ENCODE measurements at places on chromosomes 1 and 21.

DNA sequence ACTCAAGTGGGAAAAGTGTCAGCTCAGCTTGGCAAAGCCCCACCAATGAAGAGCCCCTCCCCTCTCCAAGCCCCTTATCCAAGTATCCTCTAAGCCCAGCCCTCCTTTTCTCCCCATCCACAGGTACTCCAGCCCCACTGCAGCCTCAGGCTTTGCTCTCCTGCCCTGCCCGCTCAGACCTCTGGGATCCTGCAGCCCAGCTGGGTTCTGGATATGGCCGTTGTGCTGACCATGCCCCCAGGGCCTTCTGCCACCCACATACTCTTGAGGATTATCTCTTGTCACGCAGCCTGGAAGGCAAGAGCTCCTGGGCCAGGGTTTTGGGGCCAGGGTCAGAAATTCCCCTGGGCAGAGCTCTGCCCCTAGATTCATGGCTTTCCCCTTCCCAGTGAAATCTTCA, 4.7 kb downstream of the SHISA4 start:
- DNase-seq, result no peak

DNA sequence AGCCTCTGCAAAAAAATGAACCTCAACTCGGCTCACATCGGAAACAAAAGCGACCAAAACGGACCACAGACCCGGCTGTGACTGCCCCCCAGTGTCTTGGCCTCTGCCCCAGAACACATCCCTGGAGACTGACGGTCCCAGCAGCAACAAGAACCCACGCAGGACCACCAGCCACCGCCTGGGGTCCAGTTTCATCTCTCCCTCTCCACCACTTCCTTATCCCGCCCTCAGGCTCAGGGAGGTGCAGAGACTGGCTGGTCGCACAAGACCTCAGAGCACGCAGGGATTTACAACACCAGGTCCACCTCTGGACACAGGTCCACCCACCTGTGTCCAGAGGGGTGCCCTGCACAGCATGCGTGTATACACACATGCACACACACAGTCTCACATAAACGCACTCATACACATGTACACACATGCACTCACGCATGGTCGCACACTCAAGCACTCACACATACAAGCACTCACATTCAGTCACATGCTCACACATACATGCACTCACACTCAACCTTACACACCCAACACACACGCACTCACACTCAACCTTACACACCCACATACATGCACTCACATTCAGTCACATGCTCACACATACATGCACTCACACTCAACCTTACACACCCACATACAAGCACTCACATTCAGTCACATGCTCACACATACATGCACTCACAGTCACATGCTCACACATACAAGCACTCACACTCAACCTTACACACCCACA, 18.6 kb upstream of the TMEM52 start:
- no peak for DNase-seq

- no peak for DNase-seq
Observed at GRCh38 chr1:179745743-179746142, 2.7 kb downstream of the FAM163A start.

DNA sequence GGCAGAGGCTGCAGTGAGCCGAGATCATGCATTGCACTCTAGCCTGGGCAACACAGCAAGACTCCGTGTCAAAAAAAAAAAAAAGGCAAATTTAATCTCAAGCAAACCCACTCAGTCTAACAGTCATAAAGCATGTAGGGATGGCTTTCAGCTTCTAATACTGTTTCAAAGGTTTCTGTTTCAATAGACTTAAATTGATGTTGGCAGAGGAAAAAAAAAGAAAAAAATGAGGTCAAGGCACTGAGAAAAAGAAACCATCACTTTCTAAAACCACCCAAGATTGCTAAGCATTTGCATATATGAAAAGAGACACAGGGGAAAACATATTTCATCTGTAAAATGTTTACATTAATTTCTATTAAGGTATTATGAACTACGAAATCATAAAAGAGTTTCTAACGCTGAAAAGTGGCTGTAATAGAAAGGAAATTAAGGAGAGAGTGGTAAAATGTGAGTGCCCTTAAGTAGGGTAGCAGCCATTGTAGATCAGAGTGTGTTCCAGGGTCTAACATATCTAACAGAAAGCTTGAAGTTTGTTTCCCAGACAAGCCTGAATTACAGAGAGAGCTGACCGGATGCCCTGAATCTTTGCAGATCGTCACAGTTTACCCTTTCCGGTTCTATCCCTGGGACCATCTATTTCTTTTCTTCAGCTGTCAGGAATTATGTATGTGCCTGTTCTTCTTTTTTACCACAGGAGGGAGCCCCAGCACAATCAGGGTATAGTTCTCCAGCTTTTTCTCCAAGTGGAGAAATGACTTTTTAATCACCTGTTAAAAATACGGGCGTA, 70.0 kb downstream of the PLD5 start:
- no peak for DNase-seq

GRCh38 chr1:65527190-65527589, 106.7 kb downstream of the LEPR start:
- DNase-seq, result no peak

GRCh38 chr1:115012006-115012405, 17.6 kb upstream of the TSHB start:
- no peak for DNase-seq

GRCh38 chr1:115557715-115558114, 84.1 kb upstream of the VANGL1 start:
- no peak for DNase-seq

DNA sequence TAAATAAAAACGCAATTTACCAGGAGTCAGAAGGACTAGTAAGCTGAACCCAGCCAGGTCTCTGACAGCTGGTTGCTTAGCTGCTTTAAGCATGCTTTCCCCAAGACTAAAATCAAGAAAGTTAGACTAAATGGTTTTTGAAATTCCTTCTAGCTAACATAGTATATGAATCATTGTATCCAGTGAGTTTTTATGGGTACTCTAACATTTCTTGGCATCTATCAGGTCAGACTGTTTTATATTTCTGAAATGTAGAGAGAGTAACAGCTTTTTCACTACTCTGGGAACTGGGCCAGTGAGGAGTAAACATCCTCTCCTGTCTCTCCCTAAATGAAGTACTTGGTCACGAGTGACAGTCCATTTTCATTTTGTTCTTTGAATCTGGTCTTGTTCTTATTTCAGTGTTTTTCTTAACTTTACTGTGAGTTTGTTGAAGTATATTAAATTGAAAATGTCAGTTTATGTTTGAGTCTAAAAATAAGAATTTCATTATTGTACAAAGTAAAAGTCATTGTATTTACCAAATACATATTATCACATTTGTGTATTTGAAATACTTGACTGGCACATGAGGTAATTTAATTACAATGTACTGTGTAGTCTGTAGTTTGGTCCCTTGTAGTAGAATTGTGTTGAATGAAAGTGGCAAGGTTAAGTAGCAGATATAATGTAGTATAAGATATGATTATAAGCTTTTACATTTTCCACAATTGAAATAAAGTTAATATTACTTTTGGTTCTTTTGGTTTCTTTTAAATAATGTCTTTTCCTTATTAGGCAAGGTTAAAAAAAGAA, 47.6 kb downstream of the PKN2 start:
- no peak for DNase-seq

DNA sequence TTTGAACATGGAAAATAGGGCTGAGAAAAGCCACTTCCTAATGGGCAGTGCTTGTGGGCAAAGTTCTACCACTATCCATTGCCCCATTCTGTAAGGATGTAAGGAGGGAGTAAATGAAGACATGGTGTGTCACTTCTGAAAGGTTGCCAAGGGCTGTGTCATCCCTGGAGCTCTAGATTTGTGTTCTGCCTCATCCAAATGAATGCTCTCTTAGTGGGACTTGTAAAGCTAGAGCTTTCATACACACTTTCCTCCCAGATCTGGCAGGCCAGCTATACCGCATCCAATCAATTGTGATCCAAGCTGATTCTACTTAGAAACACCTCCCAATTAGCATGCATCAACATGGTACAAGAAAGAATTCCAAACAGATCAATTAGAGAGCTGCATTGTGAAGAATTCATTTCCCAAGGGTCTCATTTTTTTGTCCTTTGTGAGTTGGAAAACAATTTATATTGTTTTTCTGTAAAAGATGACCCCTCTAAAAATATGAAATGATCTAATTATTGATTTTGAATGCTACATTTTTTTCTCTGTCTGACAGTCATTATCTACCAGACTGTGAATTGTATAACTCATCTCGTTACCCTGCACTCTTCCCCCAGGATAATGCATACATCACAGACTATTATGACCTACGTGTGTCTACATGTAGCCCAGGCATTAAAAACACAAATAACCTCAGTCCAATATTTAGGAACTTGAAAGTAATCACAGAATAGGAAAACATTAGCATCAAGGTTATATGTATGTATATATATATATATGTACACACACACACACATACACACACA, 117.1 kb upstream of the DUSP10 start:
- DNase-seq, result no peak

- DNase-seq, result no peak
Observed at GRCh38 chr21:46205766-46206162, 21.5 kb upstream of the SPATC1L start.

DNA sequence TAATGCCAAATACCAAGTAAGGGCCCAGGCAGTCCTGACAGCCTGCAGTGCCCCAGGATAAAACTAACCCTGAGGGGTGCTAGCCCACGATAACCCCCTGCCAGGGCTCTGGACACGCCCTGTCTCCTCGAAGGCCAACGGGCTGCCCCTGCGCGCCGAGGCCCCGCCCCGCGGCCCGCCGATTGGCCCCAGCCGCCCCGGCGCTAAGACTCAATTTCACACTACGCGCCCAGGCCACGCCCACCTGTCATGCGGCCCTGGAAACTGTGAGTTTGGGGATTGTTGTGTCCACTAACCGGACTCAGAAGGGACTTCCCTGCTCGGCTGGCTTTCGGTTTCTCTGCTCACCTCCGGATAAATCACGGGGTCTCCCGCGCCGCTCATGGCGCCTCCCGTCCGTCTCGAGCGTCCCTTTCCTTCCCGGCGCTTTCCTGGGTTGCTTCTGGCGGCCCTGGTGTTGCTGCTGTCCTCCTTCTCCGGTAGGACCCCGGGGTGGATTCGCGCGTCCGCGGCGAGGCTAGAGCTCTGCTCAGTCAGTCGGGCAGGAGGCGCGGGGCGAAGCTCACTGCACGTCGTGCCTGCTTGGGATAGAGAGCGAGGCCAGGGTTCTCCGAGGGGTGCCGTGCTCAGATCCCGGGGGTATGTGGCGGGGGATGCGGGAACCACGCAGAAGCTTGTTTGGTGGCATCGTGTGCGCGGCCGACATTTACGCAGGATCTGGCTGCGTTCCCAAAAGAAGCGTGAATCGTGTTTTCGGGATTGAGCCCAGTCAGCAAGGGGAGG, at the start of gene CR1L:
Gene CR1L (plus strand): TSS at position 282 of the 783 bp plus-strand sequence. CDS start 101 bp downstream, at position 383.
- DNase-seq, result peak; percentile 58

DNA sequence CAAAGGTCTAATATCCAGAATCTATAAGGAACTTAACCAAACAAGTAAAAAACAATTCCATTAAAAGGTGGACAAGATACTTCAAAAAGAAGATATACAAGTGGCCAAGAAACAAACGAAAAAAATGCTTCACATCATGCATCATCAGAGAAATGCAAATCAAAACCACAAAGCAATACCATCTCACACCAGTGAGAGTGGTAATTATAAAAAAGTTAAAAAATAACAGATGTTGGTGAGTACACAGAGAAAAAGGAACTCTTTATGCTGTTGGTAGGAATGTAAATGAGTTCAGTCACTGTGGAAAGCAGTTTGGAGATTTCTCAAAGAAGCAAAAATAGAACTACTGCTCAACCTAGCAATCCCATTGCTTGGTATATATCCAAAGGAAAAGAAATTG, 218.6 kb downstream of the SLC44A5 start:
- DNase-seq, result no peak

DNA sequence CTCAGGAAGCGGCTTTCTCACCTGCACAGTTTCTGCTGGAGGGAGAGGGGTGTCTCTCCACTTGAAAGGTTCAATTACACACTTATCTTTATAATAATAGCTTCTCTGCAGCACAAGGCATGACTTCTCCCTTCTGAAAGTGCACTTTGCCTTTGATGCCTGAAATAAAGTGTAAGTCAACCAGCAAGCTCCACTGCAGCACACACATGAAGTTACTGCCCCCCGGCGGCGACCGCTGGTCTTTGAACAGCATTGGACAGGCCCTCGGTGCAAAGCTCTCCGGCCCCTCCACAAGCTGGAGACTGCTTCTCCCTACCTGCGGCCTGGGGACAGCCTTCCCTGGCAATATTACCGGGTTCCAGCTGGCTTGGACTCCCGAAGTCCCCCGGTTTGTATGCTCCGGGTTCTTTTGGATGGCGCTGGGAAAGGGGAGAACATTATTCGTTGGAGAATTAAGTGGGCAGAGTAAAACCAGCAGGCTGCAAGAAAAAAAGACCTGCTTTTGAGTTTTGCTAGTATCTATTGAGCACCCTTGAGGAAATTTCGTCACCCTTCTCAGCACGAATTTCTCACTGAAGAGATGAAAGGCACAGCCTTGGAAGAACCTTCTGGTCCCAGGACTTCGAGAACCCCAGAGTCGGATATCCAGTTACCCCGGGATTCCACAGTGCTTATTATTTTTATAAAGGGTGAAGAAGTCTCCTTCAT, 11.8 kb downstream of the RCAN1 start:
- peak; percentile 61 for DNase-seq

All from stimulated activated CD4-positive, alpha-beta T cell treated with anti-CD3 and anti-CD28 coated beads, TNF-alpha, amount 100 ng/mL, for 48 hours (primary cell).